ENCODE measurements at places on chromosomes 11 and 22.

- no peak for DNase-seq
These were observed 332.2 kb downstream of the LUZP2 start for GRCh38 chr11:24828938-24829605.

DNA sequence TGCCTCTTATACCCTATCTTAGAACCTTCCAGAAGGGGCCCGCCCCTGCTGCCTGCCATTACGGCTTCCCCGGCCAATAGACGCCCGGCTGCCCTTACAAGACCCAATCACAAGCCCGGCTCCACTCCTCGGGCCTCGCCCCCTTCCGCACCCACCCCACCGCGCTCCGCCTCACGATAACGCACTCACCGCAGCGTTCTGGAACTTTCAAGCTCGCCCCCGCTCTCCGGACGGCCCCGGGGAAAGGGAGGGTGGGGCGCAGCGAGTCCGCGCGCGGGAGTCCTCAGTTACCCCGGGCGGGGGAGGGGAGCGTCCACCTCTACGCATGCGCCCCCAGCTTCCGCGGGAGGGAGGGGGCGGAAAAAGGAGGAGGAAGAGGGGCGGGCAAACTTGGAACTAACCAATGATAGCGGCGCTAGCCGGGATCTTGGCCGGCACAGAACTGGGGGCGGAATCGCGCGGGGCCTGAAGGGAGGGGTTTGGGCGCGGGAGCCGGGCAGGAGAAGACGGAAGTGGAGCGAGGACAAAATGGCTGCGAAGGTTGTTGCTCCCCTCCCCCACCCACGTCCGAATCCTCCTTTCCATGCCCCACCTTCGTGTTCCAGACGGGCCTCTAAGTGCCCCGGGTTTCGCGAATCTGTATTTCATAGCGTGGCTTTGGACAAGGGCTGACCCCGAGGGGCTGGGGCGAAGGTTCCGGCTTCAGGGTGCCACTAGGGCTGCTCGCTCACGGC is 389 bp upstream of the HSPA8 start:
- peak; percentile 95 for DNase-seq

- no peak for DNase-seq
These were observed 11.3 kb downstream of the IL17RA start for GRCh38 chr22:17096071-17096470.

DNA sequence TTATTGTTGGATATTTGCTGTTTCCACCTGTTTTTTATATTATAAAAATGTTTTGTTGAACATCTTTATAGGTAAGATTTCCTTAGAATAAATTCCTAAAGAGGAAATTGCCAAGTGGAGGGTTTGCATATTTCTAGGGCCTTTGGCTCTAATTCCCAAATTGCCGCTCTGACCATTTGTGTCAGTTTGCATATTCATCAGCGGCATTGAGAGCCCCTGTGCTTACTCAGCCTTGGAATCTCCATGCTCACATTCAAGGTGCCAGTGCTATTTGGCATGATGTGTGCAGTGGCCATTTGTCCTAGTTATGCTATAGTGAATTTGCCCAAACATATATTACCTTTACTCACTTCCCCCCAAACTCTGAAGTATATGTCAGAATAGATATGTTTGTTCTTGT is 25.5 kb downstream of the KREMEN1 start:
- no peak for DNase-seq

GRCh38 chr11:16812274-16812673 is 73.8 kb downstream of the C11orf58 start:
- DNase-seq, result no peak

GRCh38 chr11:78037056-78037455 is 14.0 kb upstream of the KCTD14 start:
- DNase-seq, result no peak

- DNase-seq, result no peak
These were observed 13.4 kb downstream of the PITPNB start for GRCh38 chr22:27905653-27906052.

GRCh38 chr11:79400717-79401330 is 40.0 kb downstream of the TENM4 start:
- peak; percentile 61 for DNase-seq

GRCh38 chr11:113967361-113967760 is 7.5 kb upstream of the HTR3A start:
- no peak for DNase-seq

DNA sequence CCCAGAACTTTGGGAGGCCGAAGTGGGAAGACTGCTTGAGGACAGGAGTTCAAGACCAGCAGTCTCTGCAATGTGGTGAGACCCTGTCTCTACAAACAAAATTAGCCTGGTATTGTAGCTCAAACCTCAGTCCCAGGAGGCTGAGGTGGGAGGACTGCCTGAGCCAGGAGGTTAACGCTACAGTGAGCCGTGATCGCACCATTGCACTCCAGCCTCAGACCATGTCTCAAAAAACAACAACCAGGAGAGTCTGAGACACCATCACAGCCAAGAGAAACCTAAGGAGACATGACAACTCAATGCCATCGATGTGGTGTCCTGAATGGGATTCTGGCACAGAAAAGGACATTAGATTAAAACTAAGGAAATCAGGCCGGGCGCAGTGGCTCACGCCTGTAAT is 28.3 kb upstream of the KDM2A start:
- DNase-seq, result no peak

DNA sequence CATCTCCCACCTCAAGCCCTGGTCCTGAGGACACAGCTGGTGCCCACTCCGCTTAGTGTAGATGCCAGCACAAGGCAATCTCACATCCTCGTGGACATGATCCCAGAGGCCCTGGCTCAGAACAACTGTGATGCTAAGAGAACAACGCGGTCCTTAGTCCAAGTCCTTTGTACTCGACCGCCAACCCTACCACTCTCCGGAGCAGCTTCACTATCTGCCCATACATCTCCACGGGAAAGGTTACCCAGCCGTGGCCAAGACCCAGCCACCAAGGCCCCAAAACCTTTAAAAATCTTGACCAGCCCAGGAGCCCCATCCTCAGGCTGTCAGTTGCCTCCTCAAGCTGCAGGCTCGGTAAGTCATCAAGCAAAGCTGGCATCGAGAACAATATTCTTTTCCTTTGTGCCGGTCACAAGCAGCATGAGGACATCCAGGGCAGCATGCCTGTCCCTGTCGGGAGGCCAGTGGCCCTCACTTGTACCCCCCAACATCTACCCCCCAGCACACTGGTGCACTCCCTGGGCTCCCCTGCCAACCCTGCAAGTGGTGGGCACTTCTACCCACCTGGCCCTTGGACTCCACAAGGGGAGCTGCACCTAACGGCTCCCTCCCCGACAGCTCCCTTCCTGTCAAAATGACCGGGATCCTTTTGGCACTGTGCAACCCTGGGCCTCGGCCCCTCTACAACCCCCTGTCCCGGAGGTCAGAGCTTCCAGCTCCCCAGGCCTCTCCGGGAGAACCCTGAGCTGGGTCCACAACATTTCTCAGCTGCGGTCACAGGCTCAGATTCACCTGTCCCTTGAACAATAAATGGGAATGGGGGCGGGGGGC is 2.5 kb downstream of the OSBPL5 start:
- no peak for DNase-seq

DNA sequence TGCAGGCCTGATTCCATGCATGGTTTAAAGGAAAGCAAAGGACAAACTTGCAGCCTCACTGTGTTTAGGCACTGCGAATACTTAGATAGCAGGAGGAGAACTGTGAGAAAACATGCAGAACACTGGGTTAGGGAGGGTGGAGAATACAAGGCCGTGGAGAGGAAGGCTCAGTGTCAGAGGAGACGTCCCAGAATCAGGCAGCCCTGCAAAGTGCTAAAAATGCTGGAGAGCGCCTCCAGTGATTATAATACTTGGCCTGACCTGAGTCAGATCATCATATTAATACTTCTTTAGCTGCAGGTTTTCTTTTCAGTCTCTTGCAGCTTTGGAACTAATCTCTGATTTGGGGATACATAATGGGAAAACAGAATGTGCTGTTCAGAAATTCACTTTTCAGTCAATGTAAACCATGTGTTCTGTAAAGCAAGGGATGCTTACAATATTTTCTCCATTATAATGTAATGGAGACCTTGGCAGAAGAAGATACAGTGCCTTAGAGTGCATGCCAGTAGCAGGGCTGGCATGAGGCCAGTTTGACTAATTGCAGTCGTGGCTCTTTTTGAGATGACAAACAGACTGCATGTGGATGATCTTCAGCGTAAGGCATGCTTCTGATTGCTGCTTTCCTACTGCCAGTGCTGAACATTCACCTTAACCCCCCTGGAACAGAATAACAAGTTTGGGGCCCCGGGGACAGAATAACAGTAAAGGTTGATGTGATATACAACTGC is 16.8 kb downstream of the EXT2 start:
- no peak for DNase-seq

- DNase-seq, result no peak
These were observed 87.2 kb downstream of the LARGE2 start for GRCh38 chr11:46009647-46010046.

- DNase-seq, result no peak
These were observed 3.1 kb upstream of the IRAG1 start for GRCh38 chr11:10696468-10697322.

- no peak for DNase-seq
These were observed 744.4 kb upstream of the ANO3 start for GRCh38 chr11:25587496-25587895.

- no peak for DNase-seq
These were observed 2.2 kb downstream of the SEPTIN3 start for GRCh38 chr22:41971431-41971830.

DNA sequence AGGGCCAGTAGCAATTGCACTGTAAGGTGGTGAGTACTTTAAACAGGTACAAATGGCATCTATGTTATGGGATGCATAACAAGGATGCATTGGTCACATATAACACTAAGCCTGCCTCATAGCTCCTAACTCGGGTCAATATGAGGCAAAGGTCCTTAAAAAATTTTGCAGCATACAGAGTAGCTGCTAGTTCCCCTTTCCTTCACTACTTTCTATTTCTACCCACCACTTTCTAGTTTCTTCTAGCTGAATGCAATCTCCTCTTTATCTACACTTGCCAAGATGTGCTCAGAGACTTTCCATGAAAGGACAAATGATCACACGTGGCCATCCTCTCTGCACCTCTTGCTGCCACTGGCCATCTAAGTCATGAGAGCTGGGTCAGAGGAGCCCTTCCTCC is 9.8 kb downstream of the OR51F2 start:
- DNase-seq, result no peak

GRCh38 chr22:40922484-40923303 is 28.5 kb upstream of the RBX1 start:
- DNase-seq, result peak; percentile 52

- DNase-seq, result no peak
These were observed 114.8 kb downstream of the SERGEF start for GRCh38 chr11:17898071-17898470.

GRCh38 chr11:117941163-117941707 is 12.0 kb upstream of the TMPRSS13 start:
- no peak for DNase-seq

- no peak for DNase-seq
These were observed 30.4 kb downstream of the KIF18A start for GRCh38 chr11:28077521-28077920.

DNA sequence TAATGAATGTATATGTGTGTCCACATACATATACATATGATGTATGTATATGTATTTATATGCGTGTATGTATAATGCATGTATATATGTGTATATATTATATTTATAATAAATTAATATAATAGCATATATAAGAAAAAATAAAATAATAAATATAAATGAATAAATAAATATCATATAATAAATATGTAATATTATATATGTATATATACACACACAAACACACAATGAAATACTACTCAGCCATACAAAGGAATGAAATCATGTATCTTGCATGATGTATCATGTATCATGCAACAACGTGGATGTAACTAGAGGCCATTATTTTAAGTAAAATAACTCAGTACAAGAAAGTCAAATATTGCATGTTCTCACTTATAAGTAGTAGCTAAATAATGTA is 788.7 kb upstream of the CHORDC1 start:
- no peak for DNase-seq

- DNase-seq, result peak; percentile 34
These were observed 393 bp downstream of the ST13 start for GRCh38 chr22:40855979-40856512.

- DNase-seq, result peak; percentile 26
These were observed 25.4 kb downstream of the TRIM44 start for GRCh38 chr11:35688023-35688422.

DNA sequence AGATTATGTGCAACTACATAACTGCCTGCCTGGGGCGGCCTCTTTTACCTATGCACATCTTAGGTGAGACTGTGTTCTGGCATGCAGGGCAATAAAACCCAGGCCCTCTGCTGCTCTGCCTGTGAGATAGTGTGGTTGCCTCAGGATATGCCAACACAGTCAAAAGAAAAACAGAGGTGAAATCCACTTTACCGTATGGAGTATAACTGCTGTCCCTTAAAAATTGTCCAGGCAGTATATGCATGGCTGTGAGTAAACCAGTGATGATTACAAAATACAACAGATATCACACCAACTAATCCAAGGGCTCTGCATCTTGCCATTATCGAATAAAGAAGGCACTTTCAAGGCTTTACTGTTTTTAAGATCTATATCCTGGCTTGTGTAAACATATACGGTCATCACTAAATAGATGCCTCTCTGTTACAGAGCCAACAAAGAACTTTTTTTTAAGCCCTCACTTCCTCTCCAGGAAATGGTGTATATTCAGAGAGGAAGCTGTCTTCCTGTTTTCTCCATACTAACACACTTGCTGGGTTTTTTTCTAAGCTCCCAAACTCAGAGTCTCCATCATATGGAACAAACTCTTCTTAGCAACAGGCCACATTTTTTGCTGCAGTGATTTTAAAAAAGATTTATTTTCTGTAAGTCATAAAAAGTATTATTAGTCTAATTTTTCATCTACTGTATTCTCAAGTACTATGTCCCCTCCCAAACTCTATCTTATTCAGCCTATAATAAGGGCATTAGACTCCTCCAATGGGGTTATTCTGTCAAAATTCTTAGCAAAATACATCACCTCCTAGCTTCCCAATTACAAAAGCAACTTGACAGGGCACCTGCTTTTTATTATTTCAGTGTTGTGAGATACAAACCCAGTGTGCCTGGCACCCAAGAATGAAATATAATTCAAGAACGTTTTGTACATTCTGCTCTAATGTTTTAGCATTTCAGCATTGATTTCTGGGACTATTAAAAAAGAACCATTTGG is 135.2 kb downstream of the MAML2 start:
- no peak for DNase-seq

GRCh38 chr22:46355996-46356471 is 20.5 kb downstream of the TRMU start:
- no peak for DNase-seq

GRCh38 chr11:72789493-72790131 is 4.2 kb downstream of the STARD10 start:
- no peak for DNase-seq

GRCh38 chr11:123314972-123315371 is 115.1 kb upstream of the GRAMD1B start:
- DNase-seq, result no peak

- DNase-seq, result no peak
These were observed 245.0 kb downstream of the KIRREL3 start for GRCh38 chr11:126755526-126755925.

DNA sequence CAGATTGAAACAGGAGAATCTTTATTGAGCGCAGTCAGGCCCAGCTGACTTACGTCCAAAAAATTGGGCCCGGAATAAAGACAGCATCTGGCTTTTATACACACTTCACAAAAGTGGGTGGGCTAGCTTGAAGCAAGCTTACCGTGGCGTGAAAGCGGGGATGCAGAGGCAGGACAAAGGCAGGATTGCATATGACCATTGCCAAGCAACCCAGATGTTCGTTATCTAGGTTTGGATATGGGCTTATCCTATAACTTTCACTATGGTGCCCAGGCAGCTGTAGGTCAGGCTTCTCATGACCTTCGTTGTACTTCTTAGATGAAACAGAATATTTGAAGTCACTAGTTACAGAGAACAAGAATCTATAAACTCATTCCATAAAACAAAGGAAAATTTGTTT is 1575.6 kb upstream of the RAG2 start:
- no peak for DNase-seq

Data from ACHN (cell line).